Cortex of kidney (tissue), 1 donor: ENCODE measurements at places on chromosomes 2 and 18.

DNA sequence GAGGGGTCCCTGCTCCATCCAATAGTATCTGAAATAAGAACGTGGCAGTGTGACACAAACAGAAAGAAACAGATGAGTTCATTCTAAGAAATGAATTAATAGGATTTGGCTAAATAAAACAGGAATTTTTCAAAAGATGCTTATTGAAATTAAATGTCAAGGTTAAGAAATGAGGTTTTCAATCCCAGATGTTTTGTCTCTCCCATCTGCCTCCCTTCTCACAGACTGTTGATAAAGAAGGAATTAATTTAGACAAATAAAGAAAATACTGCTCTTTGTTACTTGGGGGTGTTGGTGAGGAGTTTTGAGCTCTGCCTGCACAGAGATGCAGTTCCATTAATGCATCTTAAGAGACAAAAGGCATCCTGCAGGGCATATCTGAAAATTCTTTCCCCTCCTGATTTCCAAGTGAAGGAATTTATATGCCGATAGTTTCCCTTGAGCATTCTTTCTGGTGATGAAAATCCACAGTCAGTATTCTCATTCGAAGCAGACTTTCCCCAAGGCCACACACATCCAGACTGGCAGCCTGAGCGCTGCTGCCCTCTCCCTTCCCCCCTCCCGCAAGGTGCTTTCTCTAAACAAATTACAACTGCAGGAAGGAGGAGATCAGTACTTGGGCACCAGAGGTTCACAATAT is 385.4 kb upstream of the RND3 start:
- no peak for DNase-seq

- DNase-seq: no peak
Observed at GRCh38 chr2:18092760-18093159, 214.3 kb downstream of the KCNS3 start.

DNA sequence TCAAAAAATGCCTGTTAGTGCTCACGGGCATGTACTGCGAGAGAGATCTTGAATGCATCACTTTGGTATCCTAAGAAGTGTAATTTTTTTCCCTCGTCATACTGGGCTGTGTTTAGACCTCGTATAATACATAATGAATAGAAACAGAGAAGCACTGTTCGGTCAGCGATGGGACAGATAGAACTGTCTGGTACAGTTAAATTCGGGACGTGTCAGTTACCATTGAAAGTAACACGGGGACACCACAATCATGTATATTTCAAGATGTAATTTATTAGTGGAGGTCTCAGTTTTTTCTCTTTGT is 1.8 kb downstream of the PKP4 start:
- DNase-seq: no peak

GRCh38 chr2:103809415-103809814 is 1044.5 kb upstream of the POU3F3 start:
- DNase-seq: no peak

GRCh38 chr2:99653433-99653832 is 163.6 kb upstream of the REV1 start:
- no peak for DNase-seq

DNA sequence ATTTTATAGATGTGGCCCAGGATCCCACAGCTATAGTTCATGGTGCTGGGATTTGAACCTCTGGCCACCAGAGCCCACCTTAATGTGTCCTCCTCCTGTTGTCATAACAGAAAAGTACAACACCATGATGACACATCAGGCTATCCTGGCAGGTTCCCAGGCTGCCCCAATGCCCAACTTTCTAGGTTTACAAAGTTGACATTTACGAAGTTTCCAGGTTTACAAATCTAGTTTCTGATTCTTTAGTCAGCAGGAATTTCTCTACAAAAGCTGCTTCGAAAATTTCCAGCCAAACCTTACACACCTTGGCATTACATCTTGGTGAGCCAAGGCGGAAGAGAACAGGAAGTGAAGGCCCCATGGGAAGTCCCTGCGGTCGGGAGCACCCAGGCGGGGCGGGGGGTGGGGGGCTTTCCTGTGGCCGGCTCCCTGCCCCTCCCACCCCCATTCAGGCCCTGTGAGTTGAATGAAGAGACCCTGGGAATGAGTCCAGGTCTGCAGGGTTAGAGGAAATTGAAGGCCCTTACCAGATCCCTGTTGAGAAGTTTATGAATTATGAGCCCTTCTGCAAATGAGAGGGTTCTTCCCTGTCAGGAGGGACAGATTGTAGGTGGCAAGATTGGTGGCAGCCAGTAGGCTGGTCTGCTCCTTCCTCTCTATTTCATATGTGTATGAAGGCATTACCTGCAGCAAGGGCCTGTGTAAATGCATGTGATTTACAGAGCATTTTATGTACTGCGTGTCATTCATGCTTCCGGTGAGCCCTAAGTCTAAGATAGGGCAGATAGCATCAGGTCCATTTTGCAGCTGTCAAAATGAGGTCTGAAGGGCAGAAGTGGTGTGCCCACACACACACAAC is 11.1 kb upstream of the IL1RN start:
- no peak for DNase-seq

DNA sequence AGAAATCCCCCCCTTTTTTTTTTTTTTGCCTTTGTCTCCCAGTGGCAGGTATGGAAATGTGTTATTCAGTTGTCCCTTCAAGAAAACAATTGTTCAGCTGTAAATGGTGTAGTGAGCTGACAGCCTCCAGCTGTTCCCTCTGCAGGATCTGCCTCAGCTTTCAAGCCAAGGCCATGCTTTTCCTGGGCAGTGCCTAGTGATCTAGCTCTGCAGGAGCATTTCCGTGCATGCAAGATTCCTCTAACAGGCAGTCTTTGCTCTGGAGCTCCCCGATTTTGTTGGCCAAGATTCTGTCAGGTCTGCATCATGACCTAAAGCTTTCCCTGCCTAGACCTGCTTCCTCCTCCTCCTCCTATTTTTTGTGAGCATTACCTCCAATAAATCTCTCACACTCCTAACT is 300.7 kb upstream of the UBE2E3 start:
- no peak for DNase-seq

- DNase-seq: no peak
Observed at GRCh38 chr2:70715071-70715985, 52.7 kb downstream of the ADD2 start.

DNA sequence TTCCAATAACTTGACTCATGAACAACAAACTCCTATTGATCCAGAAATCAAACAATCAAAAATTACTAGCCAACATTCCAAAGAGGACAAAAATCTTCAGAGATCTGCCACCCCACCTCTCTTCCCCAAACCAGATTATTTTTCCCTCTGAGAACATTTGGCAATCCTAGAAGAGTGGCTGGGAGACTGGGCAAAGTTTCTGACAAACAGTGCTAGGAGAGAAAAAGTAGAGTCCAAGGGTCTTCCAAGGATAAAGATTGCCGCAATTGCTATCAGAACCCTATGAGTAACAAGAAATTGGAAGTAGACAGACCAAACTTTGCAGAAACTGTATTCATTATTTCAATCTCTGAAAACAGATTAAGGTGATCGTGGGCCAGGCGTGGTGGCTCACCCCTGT is 22.4 kb downstream of the REV1 start:
- DNase-seq: no peak

DNA sequence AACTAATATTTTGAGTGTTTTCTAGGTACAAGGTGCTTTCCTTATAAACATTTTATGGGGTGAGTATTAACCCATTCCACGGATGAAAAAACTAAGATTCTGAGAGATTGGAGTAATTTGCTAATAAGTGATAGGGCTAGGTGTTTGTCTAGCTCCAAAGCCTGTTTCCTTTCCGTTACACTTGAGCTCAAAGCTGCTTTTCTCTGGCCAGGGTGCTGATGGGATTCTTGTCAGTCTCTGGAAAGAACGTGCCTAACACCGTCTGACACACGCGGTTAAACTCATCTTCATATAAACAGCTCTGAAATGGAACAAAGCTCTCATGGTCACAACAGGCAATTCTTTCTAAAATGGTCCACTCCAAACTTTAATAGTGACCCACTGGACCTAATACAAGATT is 2.0 kb upstream of the ANKRD29 start:
- DNase-seq: no peak

- no peak for DNase-seq
Observed at GRCh38 chr2:172993139-172993538, 82.5 kb upstream of the MAP3K20 start.

DNA sequence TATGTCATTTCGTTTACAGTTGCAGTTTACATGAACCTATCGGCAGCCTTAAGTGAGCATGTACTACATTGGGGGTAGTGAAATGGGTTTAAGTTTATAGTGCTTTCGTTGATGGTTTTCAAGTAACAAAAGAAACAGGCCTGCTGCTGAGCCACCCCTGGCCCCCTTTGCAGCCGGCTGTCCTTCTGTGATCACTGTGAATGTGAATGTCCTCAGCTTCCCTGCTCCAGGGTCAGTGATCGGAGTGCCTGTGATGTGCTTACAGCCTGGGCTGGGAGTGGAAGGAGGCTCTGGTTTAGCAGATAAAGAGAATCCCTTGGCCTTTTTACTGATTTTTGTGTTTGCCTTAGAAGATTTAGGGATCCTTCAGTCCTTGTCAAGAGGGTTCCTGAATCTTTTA is 154.2 kb downstream of the FAM210A start:
- DNase-seq: no peak

DNA sequence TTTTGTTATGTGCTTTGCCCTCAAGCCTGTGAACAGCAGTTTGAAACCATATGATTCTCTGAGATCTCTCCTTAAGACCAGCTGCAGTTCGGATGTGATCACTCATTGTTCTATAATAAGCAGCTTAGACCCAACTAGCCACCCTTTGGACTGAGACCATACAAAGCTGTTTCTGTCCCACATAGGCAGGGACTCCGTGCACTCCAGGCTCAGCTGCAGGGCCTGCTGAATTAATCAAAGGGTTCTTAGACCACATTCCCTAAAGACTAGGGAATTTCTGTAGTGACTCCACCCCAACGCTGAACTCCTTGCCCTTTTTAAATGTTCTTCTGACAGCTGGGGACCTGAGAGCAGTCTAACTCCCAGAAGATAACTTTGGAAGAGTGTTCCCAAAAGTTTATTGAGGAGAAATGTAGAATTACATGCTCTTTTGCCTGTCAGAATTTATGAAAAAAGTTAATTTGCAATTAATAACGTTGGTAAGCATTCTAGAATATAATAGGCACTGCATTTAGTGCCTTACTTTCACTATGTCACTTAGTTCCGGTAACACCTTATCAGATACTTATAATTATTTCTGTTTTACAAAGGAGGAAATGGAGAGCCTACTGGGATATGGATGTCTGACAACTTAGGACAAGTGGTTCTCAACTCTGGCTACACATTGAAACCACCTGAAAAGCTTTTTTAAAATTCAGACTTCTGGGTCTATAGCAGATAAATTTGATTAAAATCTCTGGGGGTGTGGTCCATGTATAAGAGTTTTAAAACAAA is 42.3 kb downstream of the GULP1 start:
- DNase-seq: no peak

- no peak for DNase-seq
Observed at GRCh38 chr2:232979871-232980461, 33.1 kb downstream of the NGEF start.

GRCh38 chr2:161426455-161426921 is 10.4 kb downstream of the TBR1 start:
- no peak for DNase-seq

- no peak for DNase-seq
Observed at GRCh38 chr18:7683753-7684152, 116.6 kb downstream of the PTPRM start.

GRCh38 chr2:72117718-72118117 is 29.9 kb downstream of the CYP26B1 start:
- no peak for DNase-seq

DNA sequence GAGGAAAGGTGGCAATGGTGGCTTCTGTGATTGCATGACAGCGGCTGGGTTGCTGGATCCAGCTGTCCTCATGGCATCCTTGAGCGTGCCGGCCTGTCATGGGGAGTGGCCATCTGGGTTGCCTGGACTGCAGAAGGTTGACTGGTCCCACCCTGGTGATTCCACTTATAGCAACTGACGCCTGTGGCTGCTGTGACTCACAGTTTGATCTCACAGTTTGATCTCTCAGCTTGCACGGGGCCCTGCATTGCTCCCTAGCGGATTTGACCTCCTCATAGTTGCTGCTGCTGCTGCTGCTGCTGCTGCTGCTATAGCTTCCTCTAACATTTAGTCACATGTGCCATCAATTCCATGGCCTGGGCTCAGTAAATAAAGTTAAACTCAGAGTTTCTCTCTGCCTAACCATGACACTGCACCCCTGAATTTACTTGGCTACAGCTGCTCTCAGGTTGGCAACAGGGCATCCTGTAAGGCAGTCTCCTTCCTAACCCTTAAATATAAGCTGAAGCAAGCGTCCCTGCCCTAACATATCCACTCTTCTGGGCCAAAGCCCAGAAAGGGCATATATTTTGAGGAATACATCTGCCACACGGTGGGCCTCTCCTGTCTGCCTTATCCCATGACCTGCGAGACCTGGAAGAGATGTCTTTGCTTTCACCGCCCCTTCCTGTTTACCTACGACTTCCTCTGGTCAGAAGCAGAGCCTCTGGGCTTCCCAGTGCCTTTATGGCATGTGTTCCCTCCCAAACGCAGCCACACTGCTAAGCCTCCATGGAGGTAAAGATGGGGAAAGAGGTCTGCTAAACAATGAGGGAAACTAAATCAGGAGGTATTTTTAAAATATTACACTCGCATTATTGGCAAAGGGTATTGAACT is 37.8 kb upstream of the CCDC150 start:
- no peak for DNase-seq

- DNase-seq: no peak
Observed at GRCh38 chr2:173664513-173664910, 300.7 kb downstream of the SP3 start.

- DNase-seq: no peak
Observed at GRCh38 chr2:111231532-111232252, 111.0 kb downstream of the BCL2L11 start.

- no peak for DNase-seq
Observed at GRCh38 chr2:148900350-148900837, 25.4 kb downstream of the KIF5C start.

DNA sequence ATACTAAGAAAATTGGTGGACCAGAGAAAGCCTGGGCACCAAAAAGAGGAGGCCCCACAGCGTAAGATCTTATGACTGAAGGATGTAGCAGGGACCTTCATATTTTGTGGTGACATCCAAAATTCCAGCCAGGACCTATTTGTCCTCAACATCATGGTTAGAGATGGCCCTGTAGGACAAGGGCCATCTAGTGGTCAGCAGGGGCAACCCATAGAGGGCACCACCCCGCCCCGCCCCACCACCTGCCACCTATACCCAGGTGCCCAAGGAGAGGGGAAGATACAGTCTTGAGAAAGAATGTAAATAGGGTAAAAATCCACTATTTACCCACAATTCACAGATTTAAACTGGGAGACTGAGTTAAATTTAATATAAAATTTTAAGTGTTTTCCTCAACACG is 59.6 kb upstream of the TMEM163 start:
- no peak for DNase-seq
